ENCODE measurements at places on chromosomes 6 and 20.

GRCh38 chr6:67615796-67616195 is 1019.3 kb upstream of the ADGRB3 start:
- DNase-seq, result peak; percentile 69

DNA sequence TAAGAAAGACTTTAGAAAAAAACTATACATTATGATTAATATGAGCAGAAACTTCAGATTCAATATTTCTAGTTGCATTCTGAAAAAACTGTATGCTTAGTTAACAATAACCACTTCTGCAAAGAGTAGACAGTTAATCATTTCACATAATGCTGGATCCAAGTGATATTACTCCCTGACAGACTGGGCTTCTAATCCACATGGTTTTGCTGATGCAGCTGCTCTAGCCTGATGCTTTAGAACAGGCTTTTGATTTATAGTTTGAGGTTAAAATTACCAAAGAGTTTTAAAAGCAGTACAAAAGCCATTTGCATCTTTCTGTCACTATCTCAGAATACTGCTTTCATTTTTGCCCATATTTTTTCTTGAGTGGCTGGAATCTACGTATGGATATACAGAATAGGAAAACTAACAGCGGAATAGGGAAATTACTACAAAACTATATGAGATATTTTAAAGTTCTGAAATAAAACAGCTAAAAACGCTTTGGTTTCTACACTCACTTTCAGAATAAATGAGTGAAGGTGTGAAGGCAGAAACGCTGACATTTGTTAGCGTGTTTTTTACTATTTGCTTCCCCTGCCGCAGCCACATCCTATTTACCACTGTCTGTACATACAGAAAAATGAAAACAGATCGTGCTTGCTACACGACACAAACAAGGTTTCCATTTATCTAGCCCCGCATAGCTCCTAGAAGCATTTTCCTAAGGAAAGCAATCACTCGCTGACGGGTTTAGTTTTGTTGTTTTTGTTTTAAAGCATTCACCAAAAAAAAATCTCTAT is 61.7 kb downstream of the METTL24 start:
- no peak for DNase-seq

- no peak for DNase-seq
Measured at GRCh38 chr6:108195209-108195608, 29.4 kb downstream of the NR2E1 start.

DNA sequence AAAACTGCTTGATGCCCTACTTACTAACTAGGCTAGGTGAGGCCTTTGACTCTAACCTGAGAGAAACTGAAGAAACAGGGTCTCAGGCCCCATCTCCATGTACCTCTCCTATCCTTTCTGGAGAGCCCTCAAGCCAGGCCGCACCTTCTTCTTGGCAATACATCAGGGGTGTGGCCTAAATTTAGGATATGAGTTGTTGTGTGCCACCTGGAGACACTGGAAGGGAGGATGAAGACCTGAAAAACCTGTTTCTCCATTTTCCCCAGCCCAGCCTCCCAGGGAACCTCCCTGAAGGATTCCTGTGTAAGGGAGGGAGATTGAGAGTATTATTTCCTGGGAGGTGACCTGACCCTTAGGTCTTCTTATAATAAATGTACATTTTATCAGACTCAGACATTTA is 3.1 kb downstream of the LY6G6D start:
- DNase-seq, result no peak

- DNase-seq, result peak; percentile 61
Measured at GRCh38 chr6:37160922-37161778, 8.8 kb upstream of the PIM1 start.

DNA sequence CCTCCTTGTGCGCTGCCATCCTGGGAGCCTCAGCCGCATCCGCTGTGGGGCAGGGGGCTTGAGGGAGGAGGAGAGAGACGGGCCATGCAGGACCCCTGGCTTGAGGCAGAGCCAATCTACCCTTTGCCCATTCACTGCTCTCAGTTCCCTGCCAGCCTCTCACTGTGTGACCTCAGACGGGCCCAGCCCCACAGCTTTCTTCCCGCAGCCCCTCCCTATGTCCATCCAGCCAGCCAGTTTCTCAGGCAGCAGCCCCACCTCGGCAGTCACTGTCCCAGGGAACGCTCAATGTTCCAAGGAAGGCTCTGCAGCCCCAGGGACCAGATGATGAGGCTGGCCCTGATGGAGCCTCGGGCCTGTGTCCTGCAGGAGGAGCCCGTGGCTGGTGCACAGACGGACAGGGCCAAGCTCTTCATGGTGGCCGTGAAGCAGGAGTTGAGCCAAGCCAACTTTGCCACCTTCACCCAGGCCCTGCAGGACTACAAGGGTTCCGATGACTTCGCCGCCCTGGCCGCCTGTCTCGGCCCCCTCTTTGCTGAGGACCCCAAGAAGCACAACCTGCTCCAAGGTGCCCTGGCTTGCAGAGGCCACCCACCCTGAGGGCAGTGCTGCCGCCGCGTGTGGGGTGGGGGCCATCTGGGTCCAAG is 3.9 kb upstream of the TNFRSF6B start:
- no peak for DNase-seq

- no peak for DNase-seq
Measured at GRCh38 chr20:58745391-58745790, 52.8 kb downstream of the NPEPL1 start.

DNA sequence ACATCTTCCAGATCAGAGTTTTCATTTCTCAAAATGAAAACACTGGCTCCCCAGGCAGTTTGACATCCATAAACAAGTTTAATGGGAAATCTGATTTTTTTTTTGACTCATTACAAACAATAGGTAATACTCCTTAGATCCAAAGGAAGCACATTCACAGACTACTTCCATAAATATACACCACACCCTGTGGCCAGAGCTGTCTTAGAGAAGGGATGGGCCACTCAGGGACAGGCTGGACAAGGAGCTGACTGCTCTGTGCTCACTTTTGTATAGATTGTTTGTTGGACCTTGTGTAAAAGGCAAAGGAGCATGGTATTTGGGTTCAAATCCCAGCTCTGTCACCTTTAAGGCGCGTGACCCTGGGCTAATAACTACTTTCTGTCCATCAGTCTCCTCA is 12.8 kb upstream of the DDO start:
- DNase-seq, result no peak

DNA sequence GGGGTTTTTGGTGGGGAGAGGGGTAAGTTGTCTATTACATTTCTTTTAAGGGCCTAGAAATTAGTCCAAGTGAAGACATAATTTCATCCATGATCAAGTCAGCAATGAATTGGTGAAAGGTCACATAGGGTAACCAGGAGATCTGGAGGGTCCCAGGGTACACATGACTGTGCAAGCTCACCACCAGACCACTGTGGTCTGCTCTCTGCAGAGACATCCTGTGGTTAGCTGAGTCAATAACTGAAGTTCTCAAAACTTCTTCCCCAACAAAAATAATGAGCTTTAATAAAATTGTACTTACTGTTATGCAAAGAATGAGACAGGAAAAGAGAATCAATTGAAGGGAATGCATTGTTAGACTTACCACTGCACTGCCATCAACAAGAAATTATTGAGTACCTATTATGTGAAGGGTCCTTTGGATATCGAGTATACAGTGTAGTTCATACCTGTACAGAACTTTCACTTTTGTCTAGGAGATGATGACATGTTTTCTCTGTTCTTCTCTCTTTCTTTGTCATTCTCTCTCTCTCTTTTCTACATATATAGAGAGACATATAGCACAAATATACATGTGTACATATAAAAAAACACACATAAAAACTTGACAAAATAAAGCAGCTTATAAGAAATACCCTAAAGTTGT is 209.8 kb downstream of the GJA1 start:
- DNase-seq, result peak; percentile 66

DNA sequence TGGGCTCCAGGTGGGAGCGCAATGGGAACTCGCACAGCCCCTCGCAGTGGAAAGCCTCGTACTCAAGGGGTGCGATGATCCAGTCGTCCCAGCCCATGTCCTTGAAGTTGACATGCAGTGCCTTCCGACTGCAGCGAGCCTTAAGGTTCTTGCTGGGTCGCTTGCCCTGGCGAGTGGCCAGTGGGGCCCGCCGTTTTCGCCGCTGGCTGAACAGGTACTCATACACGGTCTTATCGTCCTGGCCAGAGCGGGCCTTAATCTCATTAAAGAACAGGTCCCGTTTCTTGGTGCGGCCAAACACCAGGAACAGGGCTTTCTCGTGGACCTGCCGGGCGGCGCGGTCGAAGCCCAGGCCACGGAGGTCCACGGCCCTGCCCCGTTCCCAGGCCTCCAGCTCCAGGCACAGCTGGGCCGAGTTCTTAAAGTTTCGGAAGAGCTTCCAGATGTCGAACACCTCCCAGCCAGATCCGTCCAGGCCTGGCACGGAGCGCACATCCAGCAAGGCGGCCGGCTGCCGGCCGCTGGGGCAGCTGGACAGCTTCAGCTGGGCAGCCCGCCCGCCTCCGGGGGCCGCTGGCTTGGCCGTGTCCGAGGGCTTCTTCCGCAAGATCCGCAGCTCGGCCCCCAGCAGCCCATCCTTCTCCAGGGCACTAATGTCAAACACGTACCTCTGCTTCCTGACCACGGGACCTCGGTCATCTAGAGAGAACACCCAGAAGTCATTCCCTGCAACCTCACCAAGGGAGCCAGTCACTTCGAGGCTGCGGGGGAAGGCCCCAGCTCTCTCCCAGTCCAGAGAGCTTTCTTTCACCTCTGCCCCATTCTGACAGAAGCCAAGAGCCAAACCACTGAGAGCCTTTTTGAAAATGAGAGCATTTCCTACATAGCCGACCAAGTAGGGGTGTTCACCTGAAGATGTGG is 3.7 kb downstream of the GDF5 start:
- no peak for DNase-seq

- DNase-seq, result no peak
Measured at GRCh38 chr6:144090384-144090783, 5.0 kb downstream of the SF3B5 start.

- DNase-seq, result no peak
Measured at GRCh38 chr6:5004373-5005037, 668 bp upstream of the RPP40 start.

DNA sequence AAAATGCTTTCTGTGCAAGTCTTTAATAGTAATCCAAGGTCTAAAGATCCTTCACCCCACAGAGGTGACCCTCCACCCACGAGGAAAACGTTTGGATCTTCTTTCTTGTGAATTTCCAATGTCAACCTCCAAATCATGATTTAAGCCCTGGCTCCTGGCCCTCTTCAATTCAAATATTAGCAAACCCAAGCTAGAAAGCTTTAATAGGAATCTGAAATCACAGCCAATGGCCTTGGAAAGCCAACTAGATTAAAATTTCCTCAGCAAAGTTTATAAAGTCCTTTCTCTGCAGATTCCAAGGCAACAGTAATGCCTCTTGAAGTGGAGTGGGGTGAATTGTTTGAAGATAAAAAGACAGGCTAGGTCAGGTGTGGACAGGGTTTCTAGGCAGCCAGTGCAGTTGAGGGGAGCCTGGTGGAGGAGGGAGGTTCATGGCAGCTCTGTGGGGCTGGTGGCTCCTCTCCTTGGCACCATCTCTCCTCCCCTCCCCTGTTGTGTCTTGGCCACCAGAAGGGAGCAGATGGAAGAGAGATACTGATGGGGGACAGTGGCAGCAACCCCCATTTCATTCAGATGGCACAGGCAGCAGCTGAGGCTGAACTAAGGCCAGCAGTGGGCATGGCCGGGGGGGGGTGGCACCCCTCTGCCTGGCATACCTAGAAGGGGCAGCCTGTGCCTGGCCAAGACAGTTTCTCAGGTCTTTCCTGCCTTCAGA is 12.0 kb upstream of the UQCC2 start:
- DNase-seq, result no peak

GRCh38 chr6:156873654-156874380 is 96.6 kb downstream of the ARID1B start:
- DNase-seq, result no peak

DNA sequence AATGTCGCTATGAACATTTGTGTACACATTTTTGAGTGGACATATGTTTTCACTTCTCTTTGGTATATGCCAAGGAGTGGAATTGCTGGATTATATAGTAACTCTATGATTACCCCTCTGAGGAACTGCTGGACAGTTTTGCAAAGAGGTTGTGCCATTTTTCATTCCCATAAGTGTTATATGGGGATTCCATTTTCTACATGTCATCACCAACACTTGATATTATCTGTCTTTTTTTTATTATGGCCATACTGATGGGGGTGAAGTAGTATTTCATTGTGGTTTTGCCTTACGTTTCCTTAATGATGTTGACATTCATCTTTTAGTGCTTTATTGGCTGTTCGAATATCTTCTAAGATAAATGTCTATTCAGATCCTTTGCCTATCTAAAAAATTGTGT is 171.8 kb upstream of the LAMA2 start:
- DNase-seq, result peak; percentile 25

GRCh38 chr6:167576050-167576741 is 250.5 kb upstream of the AFDN start:
- DNase-seq, result no peak

- no peak for DNase-seq
Measured at GRCh38 chr6:2984738-2985406, 13.5 kb upstream of the SERPINB6 start.

- no peak for DNase-seq
Measured at GRCh38 chr20:63530788-63531160, 6.4 kb downstream of the PTK6 start.

GRCh38 chr6:14986370-14986769 is 259.5 kb upstream of the JARID2 start:
- no peak for DNase-seq

DNA sequence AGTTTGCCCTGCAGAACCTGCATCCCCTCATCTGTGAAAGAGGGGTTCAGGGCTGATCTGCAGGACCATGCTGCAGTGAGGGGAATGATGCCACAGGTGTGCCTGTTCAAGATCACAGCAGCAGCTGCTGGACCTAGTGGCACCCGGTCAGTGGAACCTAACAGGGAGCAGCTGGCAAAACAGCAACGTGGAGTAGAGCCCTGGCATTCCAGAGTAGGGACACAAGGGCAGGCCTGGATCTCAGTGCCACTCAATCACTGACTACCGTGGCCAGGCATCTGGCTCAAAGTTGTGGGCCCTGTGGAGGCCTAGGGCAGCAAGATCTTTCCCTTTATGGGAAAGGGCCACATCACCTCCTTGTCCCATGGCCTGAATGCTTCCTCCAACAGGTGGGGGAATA is 62.2 kb downstream of the INSM1 start:
- no peak for DNase-seq

DNA sequence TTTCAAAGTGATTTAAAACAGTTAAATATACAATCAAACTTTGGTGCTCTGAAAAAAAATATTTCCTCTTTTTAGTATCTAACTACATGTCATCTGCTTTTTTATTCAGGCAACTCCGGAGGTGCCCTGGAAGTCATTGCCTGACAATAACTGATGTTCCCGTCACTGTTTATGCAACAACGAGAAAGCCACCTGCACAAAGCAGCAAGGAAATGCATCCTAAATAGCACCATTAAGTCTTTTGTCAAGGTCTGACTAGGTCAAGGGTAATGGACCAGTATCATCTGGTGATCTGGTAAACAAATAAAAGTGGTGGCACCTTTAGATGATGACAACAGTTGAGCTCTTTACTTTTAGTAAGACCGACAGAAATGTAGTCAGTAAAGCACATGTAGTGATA is 13.2 kb downstream of the FAM229B start:
- DNase-seq, result no peak

GRCh38 chr20:62793757-62794006 is 2.6 kb upstream of the MRGBP start:
- no peak for DNase-seq

- DNase-seq, result no peak
Measured at GRCh38 chr20:62737271-62737811, 28.7 kb downstream of the NTSR1 start.

Measured in fibroblast of skin of right quadriceps (primary cell).